ENCODE measurements at places on chromosomes 3 and 15.

DNA sequence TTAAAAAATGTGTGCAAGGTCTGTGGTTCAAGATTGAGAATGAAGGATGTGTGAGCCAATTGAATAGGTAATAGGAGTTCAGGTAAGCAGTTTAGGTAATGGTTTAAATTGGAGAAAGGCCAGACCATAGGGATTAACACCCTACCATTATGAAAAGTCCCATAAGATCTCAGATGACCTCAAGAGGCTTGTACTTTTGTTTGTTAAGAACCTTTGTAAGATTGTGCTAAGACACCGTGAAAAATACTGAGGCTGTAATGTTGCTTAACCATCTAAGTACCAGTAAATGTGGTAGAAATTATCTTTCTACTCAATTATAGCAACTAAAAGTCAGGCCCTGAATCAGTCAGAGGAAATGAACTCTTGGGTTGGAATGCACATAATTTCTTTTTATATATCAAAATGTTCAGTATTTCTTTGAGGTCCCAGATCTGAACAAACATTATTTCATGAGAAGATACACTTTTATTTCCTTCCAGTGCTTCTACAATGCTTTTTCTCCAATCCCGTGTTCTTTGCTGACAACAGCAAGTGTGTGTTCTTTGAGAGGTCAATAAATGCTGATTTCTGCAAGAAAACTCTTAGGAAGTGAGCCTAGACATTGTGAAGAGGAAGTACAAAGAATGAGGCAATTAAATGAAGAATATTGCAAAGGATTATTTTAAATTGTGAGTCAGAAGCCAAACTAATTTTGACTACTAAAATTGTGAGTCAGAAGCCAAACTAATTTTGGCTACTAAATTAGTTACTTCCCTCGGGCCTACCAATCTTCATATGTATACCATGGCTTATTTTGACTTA is 66.4 kb downstream of the TCF12 start:
- no peak for DNase-seq

DNA sequence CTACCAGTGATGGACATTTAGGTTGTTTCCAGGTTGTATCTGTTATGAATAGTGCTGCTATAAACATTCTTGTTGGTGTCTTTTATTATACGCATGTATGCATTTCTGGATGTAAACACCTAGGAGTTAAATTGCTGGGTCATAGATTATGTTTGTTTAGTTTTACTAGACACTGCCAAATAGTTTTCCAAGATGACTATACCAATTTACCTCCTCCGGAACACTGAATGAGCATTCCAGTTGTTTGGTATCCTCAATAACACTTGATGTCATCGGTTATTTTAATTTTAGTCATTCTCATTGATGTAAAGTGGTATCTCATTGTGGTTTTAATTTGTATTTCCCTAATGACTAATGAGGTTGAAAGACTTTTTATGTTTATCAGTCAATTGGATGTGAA is 36.6 kb upstream of the ARID3B start:
- no peak for DNase-seq

DNA sequence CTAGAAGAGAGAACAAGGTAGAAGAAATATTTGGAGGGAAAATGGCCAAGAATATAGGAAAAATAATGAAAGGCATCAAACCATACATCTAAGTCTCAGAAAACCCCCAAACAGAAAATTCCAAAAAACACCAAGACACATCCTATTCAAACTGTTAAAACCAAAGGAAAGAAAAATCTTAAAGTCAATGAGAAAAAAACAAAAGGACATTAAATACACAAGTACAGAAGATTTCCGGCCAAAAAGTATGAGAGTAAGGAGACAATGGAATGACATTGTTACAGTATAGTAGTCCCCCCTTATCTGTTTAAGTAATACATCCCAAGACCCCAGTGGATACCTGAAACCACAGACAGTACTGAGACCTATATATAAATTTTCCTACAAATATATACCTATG is 18.8 kb downstream of the CLASP2 start:
- DNase-seq = no peak

GRCh38 chr3:181880331-181880730 is 168.6 kb downstream of the SOX2 start:
- no peak for DNase-seq

DNA sequence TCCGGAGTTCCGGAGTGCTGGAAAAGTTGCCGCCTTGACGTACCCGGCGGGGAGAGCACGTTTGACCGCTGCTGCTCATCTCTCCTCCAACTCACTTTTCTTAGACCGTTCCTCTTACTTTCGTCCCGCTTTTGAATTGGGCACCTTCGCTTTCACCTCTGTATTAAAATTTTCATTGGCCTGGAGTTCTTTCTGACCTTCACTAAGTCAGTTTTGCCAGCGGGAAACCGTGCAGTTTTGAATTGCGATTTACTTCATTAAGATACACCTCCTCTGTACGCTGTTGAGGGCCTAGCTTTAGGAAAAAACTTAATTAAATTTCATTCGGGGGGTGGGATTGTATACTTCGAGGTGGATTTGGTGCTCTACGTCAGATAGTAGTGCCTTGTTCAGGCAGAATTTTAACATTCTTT is 1.3 kb downstream of the GMPS start:
- no peak for DNase-seq

DNA sequence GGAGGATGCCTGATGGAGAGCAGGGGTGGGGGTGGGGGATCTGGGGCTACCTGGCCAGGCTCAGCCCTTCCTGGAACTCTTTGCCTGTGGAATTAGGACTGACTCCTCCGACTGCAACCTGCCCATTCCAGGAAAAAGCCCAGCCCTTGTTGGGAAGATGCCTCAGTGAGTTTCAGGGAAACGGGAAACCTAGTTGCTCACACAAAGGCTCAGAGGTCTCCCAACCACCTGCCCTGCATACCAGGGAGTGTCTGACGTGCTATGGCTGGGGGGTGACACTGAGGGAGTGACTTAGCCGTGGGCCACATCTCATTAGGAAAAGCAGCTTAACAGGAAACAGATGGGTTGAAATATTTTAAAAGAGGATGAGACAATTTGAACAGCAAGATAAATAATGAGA is 27.9 kb downstream of the CYP8B1 start:
- DNase-seq = no peak

- peak; percentile 60 for DNase-seq
Observed at GRCh38 chr3:38031022-38031994, 1.9 kb upstream of the PLCD1 start.

Data from stimulated activated CD4-positive, alpha-beta T cell treated with anti-CD3 and anti-CD28 coated beads, Interleukin-15, amount 100 ng/mL, for 24 hours (primary cell).